ENCODE measurements at places on chromosomes 4 and X.

- no peak for DNase-seq
Measured at GRCh38 chr4:84583876-84584380, 1.0 kb downstream of the CDS1 start.

- DNase-seq: no peak
Measured at GRCh38 chr4:100149190-100149589, 41.1 kb downstream of the DDIT4L start.

- DNase-seq: no peak
Measured at GRCh38 chr4:98677799-98678198, 19.4 kb upstream of the TSPAN5 start.

GRCh38 chr4:120611092-120611491 lies 311.4 kb downstream of the PRDM5 start:
- no peak for DNase-seq

DNA sequence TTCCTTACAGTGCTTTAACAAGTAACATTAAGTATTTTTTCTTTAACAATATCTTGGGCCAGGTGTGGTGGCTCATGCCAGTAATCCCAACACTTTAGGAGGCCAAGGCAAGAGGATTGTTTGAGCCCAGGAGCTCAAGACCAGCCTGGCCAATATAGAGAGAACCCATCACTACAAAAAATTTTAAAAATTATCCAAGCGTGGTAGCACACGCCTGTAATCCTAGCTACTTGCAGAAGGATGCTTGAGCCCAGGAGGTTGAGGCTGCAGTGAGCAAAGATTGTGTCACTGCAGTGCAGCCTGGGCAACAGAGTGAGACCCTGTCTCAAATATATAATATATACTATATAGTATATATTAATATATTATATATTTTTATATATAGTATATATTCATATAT lies 162.2 kb downstream of the ZNF674 start:
- no peak for DNase-seq

DNA sequence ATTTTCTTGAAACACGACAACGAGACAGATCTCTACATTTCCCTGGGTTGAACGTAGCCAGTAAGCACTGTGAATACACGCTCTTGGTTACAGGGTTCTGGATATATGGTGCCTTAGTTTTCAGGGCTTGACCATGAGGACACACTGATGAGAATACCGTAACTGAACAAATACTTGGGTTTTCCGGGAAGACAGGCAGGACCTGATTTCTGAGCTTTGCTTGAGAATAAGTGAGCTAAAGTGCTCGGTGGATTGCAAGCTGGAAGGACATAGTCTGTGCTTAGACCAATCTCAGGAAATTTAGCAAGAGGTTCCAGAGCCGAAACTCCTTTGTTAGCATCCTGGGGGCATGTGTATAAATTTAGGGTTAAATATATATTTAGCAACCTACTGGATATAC lies 876 bp upstream of the TACR3 start:
- no peak for DNase-seq

DNA sequence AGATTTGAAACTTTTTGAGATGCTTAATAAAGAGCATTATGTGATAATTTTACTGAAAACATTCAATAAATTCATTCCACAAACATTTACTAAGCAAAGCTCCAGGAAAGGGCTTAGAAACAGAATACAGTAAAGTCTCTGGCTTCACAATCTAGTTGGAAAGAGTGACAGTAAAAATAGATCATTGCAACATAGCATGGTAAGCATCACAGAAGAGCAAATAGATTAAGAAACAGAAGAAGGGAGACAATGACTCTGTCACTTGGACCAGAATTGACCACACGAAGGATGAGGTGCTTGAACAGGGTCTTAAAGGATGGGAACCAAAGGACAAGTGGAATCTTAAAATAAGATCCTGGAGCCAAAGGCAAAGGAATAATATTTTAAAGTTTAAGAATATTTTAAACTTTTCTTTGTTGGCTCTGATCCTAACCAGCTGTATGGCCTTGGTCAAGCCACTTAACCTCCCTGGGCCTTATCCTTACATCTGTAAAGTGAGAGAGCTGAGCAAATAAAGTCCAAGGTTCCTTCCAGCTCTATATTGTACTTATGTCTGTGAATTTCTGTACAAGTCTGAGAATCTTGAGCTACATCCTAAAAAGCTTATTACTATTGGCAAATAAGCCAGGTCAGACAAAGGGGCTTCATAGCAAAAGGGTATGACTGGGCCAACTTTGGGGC lies 33.9 kb downstream of the SEC24D start:
- no peak for DNase-seq

DNA sequence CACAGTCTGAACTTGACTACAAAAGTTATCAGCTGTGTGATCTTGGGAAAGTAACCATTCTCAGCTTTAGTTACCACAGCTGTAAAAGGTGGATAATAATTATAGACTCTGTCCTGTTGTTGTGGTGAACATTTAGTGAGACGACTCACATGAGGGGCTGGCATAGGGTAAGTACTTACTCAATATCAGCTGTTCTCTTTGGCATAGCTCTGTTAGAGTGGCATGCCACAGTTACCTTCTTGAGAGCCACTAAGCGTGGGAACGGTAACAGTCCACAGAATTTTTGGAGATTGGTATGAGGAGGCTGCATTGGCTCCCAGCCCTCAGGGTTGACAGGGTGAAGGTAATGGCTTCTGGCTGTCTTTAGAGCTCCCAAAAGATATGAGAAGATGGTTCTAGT lies 13.2 kb upstream of the HAND2 start:
- DNase-seq: no peak

DNA sequence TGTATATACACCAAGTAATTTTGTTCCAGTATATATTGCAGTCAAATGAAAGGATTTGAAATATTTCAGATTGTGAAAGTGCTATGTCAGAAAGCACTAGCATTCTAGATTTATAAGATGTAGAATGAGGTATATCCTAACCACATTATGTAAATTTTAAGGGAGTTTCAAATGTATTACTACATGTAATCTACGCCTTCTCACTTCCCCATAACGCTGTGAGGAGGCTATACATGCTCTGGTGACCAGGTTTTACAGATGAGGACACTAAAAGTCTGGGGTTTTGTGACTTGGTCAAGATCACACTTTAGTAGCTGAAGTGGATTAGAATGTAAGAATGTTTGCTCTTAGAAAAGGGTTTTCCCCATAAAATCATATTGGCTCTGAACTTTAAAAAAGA lies 8.1 kb downstream of the ENPEP start:
- DNase-seq: no peak

DNA sequence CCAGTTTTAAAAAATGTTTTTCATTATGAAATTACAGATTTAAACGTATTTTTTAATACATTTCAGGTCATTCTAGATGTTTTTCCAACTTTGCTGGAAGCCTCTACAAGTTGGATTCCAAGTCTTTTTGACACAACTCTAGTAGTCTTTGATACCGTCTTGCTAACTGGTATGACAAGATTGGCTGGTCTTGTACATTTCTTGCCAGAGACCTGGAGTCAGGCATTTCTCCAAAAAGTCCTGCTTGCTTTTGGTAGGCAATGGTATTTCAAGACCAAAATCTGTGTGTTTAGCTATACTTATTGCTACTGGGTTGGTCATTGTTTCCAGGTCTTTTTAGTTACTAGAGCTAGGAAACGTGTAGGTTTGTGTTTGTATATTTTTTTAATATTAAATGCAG lies 64.6 kb downstream of the SLAIN2 start:
- DNase-seq: no peak

- no peak for DNase-seq
Measured at GRCh38 chr4:18103876-18104605, 82.5 kb upstream of the LCORL start.

DNA sequence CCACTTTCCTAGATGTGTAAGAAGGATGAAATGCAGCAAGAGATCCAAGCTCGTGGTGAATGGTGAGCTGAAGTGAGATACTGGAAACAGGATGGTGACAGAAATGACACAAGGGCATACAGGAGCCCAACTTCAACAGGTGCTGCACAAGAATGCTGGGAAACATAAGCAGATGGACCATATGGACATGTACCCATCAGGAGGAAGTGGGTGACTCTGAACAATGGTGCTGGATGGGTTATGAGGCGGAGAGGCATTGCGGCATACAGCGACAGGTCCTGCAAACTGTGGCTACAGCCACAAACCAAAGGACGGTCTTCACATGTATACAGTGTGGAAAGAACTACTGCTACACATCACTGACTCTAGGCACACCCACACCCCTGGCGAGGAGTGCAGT lies 265.7 kb downstream of the CAMK2D start:
- DNase-seq: no peak

GRCh38 chrX:15814771-15815365 lies 24.6 kb downstream of the ZRSR2 start:
- DNase-seq: no peak

GRCh38 chrX:109826954-109827708 lies 94.1 kb upstream of the ACSL4 start:
- no peak for DNase-seq

- no peak for DNase-seq
Measured at GRCh38 chr4:118033148-118034052, 886 bp upstream of the NDST3 start.

- no peak for DNase-seq
Measured at GRCh38 chrX:46561824-46562657, 11.5 kb upstream of the CHST7 start.

- DNase-seq: no peak
Measured at GRCh38 chr4:78660559-78660958, 109.0 kb downstream of the ANXA3 start.

- no peak for DNase-seq
Measured at GRCh38 chr4:159206427-159206871, 103.6 kb downstream of the RAPGEF2 start.

- no peak for DNase-seq
Measured at GRCh38 chr4:151688003-151688784, 72.6 kb downstream of the GATB start.

GRCh38 chrX:149858592-149858991 lies 22.4 kb upstream of the MAGEA8 start:
- no peak for DNase-seq

- no peak for DNase-seq
Measured at GRCh38 chr4:118367872-118368271, 15.1 kb upstream of the PRSS12 start.

DNA sequence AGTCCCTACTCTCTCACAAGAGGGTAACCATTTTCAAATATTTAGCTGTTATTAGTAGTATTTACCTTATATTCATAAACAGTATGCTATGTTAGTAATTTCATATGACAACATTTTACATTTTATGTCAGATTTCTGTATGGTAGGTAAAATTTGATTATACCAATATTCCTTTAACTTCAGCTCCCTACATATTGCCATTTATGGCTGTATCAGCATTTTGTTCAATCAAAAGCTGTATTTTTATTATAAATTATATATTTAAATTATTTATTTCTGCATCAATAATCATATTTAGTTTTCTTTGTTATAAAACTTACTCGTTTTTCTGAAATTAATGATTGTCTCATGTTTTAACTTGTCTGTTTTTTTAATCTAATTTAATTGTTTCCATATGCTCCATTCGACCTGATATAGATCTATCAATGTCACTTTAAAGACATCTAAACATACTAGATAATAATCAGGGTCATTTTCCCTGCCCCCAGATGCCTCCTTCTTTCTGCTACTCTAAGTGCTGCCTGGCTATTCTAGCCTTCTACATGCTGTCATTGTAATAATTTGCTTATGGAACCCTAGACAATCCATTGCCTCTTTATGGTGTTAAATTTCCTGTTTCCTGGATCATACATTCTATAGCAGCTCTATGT lies 1976.7 kb upstream of the ADGRL3 start:
- no peak for DNase-seq

DNA sequence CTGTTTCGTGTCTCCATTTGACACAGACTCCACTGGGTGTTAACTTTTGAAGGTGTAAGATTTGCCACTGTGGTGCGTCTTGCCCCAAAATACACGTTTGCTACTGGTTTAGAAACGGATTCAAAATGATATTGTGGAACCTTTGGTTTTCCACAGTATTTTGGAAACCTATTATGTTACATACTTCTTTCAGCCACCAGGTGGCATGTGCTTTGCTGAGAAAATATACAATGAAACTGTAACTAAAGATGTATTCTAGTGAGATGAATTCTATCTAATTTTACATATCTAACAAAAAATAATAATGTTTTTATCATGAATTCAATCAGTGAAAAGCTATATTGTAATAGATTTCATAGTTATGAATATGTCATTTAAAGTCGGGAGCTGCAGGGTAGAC lies 28.4 kb upstream of the SLITRK4 start:
- no peak for DNase-seq

DNA sequence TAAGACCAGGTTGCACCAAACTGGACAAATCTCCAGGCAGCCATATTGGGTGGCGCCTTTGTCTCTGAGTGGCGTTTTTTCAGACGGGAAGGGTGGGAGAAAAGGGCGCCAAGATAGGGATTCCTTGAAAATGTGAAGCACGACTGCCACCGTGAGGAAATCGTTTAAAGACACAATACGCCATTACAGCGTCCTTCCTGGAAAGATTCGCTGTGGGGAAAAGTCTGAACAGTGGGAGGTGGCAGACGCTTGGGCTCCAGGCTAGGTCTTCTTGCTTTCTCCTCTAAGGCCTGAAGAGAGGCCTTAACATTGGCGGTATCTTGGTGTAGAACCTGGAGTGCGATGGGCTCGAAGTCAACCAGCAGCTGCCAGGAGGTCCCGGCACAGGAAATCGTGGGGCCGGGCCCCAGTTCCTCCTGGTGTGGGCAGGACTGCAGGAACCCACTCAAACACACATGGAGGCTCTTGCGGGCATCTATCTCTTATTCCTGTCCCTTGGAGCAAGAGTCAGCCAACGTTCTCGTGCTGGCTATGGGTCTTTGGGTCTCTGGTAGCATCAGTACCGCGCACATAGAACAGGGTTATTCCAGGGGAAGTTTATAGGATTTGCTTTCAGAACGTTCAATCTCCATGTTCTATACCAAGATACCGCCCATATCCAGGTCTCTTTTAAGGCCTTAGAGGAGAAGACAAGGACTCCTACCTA lies 208.8 kb downstream of the OR13H1 start:
- DNase-seq: no peak

DNA sequence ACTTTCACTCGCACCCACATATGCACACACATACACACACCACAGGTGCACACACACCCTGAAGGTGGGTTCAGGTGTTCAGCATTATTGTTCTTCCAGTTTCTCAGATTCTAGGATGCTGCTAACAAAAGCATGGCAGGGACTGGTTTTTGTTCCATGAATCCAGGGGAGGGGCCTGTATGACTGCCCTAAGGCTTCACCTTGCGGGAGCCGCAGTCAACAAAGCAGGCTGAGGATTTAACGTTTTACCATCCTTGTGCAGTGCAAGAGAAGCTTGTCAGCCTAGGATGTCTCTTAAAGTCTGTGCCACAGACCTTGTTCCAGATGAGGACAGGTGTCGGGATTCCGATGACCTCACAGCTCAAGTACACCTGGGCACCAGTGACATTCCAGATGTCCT lies 61.8 kb downstream of the POLR2B start:
- no peak for DNase-seq

GRCh38 chr4:22634541-22635181 lies 58.1 kb upstream of the GBA3 start:
- no peak for DNase-seq

DNA sequence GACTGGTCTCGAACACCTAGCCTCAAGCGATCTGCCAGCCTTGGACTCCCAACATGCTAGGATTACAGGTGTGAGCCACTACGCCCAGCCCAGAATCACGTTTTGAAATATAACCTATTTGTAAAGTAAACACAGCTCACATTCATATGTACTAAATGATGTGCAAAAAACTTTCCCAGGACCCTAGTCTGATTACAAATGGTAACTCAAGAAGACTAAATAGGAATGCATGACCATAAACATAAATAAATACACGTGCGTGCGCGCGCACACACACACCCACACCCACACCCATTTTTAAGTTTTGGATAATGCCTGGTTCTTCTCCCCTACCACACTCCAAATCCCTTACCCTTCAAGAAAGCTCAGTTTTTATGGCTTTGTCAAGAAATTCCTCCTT lies 163.9 kb downstream of the NR3C2 start:
- no peak for DNase-seq
